Activated naive CD8-positive, alpha-beta T cell treated with anti-CD3 and anti-CD28 coated beads, Interleukin-2, amount 10 ng/mL, durations not matched to agents 7 days and 5 days (primary cell): ENCODE measurements at places on chromosomes 12 and 14. TPM values are rescaled to one million over a fixed set of nuclear protein-coding genes. Genes with fewer than 3 reads are reported as not detected.

TEX52 gene
- 0.34 TPM for total RNA-seq

DNA sequence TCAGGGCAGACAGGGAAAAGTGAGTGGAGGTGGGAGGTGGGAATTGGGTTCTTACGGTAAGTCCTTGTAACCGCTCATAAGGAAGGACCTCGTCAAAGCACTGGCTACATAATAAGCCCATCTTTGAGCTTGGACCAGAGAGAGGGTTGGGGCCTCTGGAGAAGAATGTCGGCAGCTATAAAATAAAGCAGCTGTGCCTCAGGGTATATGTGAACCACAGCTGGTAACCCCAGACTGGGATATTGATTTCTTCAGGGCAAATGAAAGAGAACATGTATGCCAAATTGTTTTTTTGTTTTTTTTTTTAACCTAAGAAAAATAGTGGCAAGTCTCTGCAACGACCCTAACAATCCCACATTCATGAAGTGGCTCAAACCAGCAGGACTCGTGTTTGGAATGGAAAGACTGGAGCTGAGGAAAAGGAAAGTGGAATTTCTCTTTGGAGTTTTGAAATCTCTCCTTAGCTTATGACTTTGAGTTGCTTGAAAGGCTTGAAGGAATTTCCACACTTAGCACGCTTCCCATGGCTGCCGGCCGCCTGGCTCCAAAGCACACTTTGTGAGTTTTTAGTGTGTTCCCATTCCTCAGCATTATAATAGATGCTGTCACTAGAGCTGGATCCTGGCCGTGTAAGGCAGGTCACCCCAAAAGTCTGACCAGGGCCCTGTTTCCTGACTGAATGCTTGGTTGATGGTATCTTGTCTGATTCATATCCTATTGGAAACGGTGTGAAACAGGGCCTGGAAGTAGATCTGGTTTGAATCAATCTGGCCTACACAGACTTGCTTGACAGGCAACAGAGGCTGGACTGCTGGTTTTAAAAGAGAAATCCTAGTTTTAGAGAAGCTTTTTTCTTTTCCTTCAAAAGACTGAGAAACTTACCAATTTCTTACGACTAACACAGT lies 244.7 kb downstream of the MSRB3 start:
- DNase-seq, result no peak
- no peaks in the 10 kb centered on the region for H3K4me1 ChIP-seq
- H3K27ac ChIP-seq, result no peak overlapping the region

DNA sequence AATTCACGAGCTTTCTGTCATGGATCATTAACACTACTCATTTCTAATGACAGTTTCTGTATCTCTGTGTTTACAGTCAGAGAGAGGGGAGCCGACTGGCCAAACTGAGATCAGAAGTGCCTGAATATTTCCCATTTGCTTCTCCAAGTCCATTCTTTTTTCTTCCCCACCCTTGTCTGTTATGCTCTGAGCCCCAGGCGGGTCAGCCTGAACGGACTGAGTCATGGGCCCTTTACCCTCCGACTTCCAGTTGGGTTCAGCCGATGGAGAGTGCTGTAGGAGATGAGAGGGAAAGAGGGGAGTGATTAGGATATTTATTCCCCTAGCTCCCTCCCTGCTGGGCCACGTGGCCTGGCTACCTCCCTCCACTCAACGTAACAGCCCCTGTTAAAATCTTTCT lies 104.7 kb downstream of the PAH start:
- no peak overlapping the region for H3K4me3 ChIP-seq
- H3K27me3 ChIP-seq, result peaks cover 7% of the 10 kb centered on the region
- no peak for DNase-seq
- H3K36me3 ChIP-seq, result no peaks in the 10 kb centered on the region

GRCh38 chr12:71440763-71441748 lies 1.5 kb downstream of the LGR5 start:
- no peaks in the 10 kb centered on the region for H3K36me3 ChIP-seq
- H3K27ac ChIP-seq, result no peak overlapping the region
- peaks cover 18% of the 10 kb centered on the region for H3K4me1 ChIP-seq
- no peak for DNase-seq
- H3K4me3 ChIP-seq, result peak overlapping the region; percentile 66

DNA sequence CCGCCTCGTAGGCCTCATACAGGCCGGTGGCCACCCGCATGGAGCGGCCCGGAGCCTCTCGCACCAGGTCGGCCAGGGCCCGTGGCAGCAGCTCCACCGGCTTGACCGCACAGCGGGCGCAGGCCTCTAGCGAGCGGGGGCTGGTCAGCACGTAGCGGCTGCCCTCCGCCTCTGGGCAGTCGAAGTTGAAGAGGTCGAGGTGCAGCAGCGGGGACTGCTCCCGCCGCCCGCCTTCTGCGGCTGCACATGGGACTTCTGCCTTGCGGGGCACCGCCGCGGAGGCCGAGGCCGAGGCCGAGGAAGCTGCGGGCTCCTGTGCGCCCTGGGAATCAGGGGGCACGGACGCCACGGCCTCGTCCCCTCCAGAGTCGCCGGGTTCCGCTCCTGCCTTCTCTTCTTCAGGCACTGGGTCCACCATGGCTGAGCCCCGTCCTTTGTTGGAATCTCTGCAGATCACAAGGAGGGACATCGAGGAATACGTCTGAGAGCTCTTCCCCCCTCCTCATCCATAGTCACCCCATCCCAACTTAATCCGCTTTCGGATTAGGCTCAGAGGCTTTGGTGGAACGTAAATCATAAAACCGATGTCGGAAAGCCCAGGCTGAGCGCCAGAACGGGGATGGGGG lies 1.4 kb downstream of the CCDC177 start:
- no peaks in the 10 kb centered on the region for H3K36me3 ChIP-seq
- peaks cover 76% of the 10 kb centered on the region for H3K27me3 ChIP-seq
- H3K27ac ChIP-seq, result no peak overlapping the region
- DNase-seq, result peak; percentile 32
- H3K4me3 ChIP-seq, result peak overlapping the region; percentile 25

DNA sequence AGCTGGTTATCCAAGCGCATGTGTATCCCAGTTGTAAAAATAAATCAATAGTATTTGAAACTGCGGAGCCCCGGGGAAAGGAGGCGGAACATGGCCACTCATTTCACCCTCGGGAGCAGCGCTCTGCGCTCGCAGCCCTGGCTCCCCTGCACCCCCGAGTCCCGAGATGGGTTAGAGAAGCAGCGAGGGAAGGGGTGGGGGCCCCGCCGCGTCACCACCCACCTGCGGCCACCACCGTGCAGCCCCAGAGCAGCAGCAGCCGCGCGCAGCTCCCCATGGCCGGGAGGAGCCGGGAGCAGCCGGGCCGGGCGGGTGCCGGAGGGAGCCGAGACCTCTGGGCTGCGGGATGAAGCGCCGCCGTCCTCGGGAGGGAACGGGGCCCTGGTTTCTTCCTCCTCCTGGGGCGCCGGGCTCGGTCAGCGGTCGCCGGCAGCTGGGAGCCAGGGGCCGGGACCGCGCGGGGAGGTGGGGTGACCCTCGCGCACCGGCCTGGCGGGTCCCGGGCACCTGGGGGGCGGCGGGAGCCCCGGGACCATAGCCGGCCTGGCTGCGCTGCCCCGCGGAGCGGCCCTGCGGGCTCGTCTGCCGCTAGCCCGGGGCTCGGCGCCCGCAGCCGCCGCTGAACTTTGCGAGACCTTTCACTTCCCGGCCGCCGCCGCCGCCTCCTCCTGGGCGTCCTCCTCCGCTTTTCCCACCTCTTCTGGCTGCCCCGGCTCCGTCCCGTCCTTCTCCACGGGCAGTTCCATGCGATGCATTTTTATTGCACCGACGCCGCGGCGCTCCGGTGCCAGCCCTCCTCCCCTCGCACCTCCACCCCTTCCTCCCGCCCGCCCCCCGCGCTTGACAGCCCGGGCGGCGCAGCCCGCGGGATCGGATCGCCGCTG lies at the start of gene NTN4:
Gene NTN4 (minus strand): TSS at position 732 of the 884 bp plus-strand sequence. CDS start 455 bp downstream, at position 277.
- no peak within 1 kb of the TSS for H3K27ac ChIP-seq
- H3K36me3 ChIP-seq, result no peaks in the 10 kb centered on the region
- H3K4me3 ChIP-seq, result peak within 1 kb of the TSS; percentile 77
- peak; percentile 66 for DNase-seq
- peaks cover 79% of the 10 kb centered on the region for H3K27me3 ChIP-seq

DNA sequence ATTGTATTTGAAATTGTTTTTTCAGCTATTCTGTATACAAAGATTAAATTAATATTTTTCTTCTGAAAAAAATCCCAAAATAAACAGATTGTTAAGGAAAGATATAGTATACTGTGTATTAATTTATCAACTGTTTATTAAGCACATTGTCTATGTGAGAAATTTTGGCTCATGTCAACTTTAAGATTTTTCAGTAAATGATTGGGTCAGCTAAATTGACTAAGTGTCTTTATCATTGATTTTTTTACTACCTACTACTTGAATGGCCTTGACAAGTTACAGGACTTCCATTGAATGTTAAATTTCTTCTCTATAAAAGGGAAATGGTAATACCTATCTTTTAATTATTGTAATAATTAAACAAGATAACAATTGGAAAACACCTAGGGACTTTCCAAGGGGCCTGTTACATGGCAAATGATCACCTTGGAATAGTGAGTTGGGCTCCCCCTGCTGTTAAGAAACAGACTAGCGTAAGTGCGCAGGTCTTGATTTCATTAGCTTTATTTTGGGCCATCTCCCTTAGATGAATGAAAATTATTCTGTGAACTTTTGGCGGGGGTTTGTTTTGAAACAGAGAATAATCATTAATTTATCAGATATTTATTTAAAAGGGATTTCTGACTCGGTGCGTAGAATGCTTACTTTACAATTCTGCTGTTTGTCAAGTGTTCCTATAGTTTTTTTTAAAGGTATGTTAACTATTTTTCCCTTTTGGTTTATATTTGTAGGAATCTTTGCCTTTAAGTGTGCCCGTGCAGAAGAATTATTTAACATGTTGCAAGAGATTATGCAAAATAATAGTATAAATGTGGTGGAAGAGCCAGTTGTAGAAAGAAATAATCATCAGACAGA lies 14.5 kb upstream of the CCT2 start:
- H3K4me1 ChIP-seq, result peaks cover 5% of the 10 kb centered on the region
- H3K4me3 ChIP-seq, result no peak overlapping the region
- H3K36me3 ChIP-seq, result peaks cover 16% of the 10 kb centered on the region
- no peaks in the 10 kb centered on the region for H3K27me3 ChIP-seq
- no peak overlapping the region for H3K27ac ChIP-seq
- DNase-seq, result no peak

DNA sequence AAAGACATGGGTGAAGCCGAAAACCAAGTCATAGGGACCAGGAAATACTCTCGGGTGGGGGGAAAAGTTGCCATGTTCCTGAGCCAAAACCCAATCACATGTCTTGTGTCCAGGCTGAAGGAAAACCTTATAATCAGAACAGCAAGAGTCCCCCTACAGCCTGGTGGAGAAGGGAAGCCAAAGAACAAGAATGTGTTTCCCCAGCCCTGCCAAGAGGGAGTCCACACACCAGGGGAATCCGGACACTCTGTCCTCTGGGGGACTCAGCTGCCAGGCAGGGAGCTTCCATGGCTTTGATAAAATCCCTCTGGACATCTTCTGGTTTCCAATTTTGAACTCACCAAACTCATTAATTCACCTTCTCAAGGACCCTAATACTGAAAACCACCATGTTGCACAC lies 273.0 kb downstream of the FOXN3 start:
- H3K36me3 ChIP-seq, result no peaks in the 10 kb centered on the region
- no peaks in the 10 kb centered on the region for H3K4me1 ChIP-seq

PLD4 gene
- 0.06 TPM for total RNA-seq

DNA sequence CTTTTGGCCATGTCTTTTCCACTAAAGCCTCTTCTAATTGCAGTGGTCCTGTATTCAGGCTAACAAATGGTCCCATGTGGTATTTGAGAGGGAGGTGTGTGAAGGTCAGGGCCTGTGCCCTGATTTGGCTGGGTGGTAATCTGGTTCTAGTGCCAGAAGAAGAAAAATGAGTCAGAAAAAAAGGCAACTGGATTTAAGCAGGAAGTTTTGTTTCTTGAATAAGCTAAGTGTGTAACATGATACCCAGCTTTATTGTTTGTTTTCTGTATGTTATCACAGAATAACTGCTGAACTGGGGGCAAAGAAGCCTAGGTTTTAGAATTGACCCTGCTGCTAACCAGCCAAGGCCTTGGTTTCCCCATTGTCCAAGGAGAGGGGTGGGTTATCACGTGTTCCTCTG lies 134.0 kb downstream of the ANO6 start:
- no peak overlapping the region for H3K4me3 ChIP-seq
- H3K27me3 ChIP-seq, result no peaks in the 10 kb centered on the region
- peaks cover 8% of the 10 kb centered on the region for H3K4me1 ChIP-seq
- H3K27ac ChIP-seq, result no peak overlapping the region
- no peak for DNase-seq
- peaks cover 51% of the 10 kb centered on the region for H3K36me3 ChIP-seq

- H3K36me3 ChIP-seq, result no peaks in the 10 kb centered on the region
- no peaks in the 10 kb centered on the region for H3K27me3 ChIP-seq
- H3K4me3 ChIP-seq, result no peak overlapping the region
These were observed 81.1 kb downstream of the PELI2 start for GRCh38 chr14:56199095-56199981.

DNA sequence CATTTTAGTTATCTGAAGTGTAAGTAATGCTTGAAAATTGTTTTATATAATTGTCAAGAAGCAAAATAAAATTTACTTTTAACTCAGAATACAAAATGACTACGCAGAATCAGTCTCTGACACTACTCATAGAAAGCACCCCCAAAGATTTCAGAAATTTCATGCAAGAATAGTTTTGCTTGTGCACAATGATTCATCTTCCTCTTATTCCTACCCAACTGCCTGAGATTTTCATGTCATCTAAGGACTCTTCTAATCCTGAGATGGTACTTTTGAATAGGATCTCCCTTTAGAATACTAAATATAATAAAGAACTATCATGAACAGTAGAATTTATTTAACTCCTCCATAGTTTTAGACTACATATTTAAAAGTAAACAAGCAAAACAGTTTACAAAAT lies 485.3 kb upstream of the MGAT4C start:
- H3K27me3 ChIP-seq, result no peaks in the 10 kb centered on the region
- no peaks in the 10 kb centered on the region for H3K4me1 ChIP-seq
- H3K4me3 ChIP-seq, result no peak overlapping the region
- no peak for DNase-seq
- H3K27ac ChIP-seq, result no peak overlapping the region

DNA sequence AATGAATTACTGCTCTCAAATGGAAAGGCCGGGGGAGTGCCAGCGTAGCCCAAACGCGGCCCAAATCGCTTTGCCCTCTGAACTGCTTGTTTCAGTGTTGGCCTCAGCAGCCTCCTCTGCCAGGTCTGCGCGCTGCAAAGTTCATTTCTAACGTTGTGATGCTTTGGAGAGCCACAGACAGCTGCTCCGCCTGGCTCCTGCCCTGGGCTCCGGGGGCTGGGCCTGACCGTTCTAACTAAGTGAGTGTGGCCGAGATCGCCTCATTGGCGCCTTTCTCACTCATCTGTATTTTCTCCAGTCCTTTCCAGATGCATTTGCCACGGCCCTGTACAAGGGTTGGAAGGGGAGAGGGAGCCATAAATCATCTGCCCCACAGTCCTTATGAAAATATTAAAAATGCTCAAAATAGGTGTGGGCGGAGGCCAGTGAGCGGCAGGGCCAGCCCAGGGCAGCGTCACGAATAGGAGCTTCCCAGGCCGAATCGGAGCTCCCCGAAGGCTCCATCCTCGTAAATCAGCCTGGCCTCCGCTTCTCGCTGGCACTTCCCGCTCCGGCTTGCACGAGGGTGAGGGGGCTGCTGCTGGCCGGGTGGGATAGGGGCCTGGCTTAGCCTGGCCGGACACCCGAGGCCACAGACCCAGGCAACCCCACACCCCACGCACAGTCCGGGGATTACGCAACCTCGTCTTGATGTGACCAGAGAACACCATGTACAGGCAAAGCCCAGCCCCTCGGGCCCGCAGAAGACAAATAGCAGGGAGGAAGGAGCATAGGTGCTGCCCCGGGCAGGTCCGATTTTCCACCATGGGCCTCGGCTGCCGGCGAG lies 196.6 kb upstream of the DIO3 start:
- H3K36me3 ChIP-seq, result no peaks in the 10 kb centered on the region
- H3K27ac ChIP-seq, result no peak overlapping the region
- H3K27me3 ChIP-seq, result peaks cover 4% of the 10 kb centered on the region
- H3K4me3 ChIP-seq, result no peak overlapping the region
- no peaks in the 10 kb centered on the region for H3K4me1 ChIP-seq
- no peak for DNase-seq

KCNH3 gene
- 5.8 TPM for total RNA-seq
